IMR-90 (cell line): ENCODE measurements at places on chromosomes 13 and 19.

GRCh38 chr19:50894478-50895356 is 16.5 kb downstream of the KLK4 start:
- DNase-seq: no peak

DNA sequence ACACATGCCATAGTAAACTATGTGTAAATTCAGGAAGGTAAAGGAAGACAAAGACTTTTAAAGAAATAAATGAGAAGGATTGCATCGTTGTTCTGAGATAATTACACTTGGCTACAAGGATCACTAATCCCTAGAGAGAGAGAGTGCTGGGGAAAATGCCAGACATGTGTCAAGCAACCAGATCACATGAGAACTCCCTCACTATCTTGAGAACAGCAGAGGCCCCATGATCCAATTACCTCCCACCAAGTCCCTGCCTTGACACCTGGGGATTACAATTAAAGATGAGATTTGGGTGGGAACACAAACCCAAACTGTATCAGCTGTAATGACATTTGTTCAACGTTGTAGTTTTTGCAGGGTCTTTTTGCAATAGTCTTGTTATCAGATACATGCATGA is 1600.9 kb upstream of the MIR17HG start:
- no peak for DNase-seq

DNA sequence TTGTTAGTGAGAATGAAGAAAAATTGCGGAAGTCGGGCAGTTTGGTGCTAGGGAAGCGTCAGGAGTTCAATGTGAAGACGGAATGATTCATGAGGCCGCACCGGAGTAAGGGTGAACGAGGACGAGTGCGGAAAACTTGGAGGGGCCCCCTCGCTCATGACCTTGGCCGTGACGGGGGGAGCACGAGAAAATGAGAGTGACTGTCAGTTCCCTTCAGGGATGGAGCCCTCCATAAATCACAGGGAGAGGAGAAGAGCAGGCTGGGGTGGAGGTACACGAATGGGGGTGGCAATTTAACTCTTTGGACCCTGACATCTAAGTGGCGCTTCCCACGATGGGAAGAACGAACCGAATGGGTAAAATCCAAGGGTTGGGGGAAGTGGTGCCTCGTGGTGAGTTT is 486.4 kb downstream of the TSHZ3 start:
- no peak for DNase-seq

DNA sequence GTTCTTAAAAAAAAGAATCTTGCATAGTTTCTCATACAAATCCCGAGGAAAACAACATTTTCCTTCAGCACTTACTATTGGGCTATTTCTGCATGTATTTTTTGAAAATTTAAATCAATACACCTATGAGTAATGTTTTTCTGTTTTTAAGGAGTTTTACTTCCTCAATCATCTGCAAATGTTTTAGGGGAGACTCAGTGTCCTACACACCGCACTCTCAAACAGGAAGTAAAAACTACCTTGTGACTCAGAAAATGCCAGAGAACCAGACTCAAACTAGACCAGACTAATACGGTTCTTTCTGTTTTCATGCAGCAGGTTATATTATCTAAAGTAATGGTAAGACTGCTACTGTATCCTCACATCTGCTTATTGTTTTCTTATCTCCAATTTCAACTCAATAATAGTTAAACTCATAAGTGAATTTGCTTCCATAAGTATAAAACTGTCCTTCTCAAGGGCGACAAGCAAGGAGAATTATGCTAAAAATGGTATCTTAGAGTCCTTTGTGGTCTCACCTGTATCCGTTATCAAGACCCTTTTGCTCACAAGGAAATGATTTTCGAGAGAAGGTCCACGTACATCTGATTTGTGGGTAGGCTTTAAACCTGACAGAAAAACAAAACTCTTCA is 52.5 kb downstream of the FLT3 start:
- peak; percentile 79 for DNase-seq
